T-helper 1 cell (primary cell): ENCODE measurements at places on chromosomes 12 and 14.
A peak's percentile ranks its signal among the peaks of the same experiment; 100 is the strongest.

- DNase-seq, result no peak
Observed at GRCh38 chr14:52049721-52050588, 18.9 kb downstream of the NID2 start.

- no peak for DNase-seq
Observed at GRCh38 chr12:121802485-121802842, 1.3 kb upstream of the SETD1B start.

DNA sequence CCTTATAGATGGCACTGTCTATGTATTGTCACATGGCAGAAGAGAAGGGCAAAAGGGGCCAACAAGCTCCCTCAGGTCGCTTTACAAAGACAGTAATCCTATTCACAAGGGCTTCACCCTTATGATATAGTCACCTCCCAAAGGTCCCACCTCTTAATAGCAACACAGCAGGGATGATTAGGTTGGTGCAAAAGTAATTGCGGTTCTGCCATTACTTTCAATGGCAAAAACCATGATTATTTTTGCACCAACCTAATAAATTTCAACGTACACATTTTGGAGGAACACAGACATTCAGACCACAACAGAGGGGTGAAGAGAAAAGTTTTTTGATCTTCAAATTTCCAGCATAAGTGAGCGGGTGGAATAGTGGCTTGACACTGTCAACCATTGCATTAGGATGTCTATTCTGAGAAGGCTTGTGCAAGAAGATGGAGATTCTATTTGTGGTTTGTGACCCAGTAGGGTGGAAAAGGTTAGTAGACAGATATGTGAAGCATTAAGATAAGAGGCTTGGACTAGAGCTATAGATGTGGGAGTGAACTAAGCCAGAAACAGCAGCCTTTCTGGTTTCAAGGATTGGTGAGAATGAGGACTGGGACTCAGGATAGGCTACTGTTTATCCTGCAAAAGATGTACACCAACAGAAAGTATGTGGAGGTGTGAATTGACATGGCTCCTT lies 75.5 kb upstream of the CPSF6 start:
- no peak for DNase-seq

DNA sequence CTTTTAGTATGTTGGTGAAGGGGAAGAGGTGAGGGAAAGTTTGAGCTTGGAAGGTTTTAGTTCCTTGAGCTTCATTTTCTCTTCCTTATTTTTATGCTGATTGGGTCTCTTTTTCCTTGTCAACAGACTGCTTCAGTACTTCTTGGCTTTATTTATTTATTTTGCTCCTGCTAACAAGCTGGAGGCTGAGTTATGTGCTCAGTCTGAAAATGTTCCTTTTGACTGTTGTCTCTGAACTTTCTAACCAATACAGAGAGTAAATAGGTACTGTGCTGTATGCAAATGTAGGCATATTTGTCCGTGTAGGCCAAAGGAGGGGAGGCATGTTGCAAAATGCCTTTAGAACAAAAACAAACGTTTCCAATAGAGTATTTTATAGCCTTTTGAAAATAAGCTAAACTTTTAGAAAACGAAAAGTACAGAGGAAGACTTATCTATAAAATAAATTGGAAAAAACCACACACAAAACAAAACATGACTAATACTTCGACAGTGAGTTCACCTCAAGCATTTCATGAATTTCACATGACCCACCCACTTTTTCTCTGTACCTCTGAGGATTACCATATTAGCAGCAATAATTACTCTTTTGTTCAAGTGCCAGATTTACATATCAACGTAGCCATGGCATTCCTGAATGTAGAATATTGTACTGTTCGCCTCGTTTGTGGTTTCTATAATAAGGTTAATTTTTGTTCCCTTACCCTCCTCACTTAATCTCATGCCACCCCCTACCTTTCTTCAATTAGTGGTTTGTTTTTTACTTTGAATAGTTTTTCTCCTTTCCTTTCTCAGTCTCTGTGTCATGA lies 4.7 kb upstream of the CREBL2 start:
- no peak for DNase-seq

GRCh38 chr12:56873382-56873781 lies 60.8 kb downstream of the SDR9C7 start:
- DNase-seq, result no peak

DNA sequence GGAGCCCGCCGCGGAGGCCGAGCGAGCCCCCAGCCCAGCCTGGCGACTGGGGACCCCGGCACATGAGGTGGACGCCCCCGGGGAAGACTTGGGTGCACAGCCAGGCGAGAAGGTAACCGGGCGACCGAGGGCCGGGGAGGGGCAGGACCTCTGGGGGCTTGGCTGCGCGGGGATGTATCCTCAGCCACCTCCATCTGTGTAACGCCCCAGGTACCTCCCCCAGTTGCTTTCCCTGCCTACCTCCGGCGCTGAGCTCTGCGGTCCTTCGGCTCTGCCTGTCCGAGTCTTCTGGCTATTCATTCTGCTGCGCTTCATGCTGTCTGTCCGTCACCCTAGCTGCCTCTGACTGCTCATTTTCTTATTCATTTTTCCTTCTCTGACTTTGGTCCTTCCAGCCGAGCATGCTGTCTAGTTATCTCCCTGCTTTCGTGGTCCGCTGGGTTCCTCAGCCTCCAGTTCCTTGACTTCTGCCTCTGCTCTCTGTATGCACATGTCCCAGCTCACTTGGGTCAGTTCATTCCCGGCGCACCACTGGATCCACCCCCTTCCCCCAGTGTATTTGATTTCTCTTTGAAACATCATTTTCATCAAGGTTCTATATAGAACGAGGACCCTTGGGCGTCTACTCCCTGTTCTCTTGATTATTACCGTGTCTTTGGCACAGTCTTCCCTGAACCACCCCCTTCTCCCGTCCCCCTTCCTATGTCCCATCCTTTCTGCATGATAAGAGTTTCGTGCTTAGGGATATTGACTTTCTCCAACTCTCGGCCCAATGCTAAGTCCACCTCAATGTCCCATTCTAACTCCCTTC lies 612 bp downstream of the PHC1 start:
- peak; percentile 52 for DNase-seq

DNA sequence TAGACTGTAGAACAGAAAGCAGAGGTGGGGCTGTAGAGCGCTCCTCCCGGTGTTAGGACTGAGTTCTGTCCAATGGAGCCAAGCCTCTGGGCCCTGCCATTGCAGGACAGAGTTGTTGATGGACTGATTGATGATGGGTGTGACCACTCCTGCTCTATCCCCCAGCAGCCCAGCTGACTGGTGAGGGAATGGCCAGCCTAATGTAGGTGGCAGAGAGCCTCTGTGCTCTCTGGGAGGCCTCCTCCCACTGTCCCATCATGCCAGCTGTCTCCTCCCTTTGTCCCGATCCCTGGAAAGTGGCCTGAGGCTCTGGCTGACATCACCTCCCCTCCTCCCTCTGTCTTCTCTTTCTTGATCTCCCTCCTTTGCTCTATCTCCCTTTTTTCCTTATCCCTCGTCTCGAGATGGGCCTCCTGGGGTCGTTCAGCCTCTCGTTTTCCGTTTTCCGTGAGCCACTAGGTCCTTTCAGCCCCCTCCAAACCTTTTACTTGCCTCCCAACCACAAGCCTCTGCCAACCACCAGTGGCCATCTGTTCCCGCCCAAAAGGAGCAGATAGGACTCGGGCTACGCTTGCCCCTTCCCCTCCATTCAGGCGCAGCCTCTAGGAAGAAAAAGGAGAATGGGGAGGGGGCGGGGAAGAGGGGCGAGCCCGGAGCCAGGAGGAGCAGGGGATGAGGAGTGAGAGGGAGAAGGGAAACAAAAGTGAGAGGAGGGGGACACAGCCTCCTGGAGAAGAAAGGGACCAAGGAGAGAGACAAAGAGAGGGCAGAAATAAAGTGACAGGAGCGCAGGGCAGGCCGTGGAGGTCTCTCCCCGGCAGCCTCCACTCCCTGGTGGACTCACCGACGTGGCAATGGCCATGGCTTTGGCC lies 572 bp downstream of the EFS start:
- DNase-seq, result no peak

DNA sequence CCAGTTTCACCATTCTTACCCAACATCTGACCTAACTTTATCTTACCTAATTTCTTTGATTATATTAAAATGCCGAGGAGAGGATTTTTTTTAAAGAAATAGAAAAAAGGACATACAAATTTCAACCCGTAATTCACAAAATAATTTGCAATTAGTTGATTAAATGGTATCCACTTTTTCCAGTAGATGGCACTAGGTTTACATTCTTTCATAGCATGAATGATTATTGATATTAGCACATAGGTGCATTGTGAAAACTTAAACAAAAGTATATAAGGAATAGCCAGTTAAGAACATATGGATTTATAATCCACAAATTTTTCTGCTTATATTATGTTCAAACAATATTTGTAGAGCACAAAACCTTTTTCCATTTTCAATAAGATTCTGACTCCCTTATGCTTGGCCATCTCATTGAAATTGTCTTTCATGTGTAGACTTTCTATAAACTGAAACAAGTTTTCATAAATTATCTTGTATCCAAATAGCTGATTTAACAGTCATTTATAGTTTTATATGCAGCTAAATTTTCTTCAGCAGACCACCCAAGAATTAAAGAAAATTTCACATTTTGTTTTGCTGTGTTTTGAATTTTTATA lies 35.3 kb downstream of the MSRB3 start:
- no peak for DNase-seq

DNA sequence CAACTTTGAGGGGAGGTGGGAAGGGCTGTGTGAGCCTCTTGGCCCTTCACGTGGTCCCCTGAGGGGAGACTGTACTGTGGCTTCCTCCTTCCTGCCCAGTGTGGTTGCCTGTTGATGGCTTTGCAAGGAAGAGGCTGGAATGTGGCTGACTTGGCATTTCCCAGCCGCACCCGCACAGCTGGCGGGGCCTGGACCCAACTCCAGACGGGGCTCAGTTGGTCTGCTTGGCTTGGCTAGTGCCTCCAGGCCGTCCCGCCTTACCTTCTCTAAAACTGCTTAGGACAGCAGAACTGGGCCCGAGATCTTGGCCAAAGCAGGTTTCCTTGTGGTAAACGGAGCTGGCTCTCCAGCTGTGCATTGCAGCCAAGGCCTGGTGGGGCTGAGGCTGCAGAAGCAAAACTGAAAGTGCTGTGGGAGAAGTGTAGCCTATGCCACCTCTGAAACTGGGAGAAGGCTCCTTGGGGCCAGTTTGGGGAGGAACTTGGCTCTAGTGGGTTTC lies 139.5 kb downstream of the SMOC1 start:
- DNase-seq, result no peak

GRCh38 chr12:21117995-21118394 lies 13.0 kb upstream of the SLCO1B1 start:
- no peak for DNase-seq

GRCh38 chr14:53545217-53545616 lies 392.1 kb upstream of the DDHD1 start:
- DNase-seq, result no peak

- no peak for DNase-seq
Observed at GRCh38 chr14:100019156-100019744, 46.0 kb upstream of the EVL start.

- DNase-seq, result no peak
Observed at GRCh38 chr14:67539116-67539515, 6.0 kb downstream of the PLEKHH1 start.

DNA sequence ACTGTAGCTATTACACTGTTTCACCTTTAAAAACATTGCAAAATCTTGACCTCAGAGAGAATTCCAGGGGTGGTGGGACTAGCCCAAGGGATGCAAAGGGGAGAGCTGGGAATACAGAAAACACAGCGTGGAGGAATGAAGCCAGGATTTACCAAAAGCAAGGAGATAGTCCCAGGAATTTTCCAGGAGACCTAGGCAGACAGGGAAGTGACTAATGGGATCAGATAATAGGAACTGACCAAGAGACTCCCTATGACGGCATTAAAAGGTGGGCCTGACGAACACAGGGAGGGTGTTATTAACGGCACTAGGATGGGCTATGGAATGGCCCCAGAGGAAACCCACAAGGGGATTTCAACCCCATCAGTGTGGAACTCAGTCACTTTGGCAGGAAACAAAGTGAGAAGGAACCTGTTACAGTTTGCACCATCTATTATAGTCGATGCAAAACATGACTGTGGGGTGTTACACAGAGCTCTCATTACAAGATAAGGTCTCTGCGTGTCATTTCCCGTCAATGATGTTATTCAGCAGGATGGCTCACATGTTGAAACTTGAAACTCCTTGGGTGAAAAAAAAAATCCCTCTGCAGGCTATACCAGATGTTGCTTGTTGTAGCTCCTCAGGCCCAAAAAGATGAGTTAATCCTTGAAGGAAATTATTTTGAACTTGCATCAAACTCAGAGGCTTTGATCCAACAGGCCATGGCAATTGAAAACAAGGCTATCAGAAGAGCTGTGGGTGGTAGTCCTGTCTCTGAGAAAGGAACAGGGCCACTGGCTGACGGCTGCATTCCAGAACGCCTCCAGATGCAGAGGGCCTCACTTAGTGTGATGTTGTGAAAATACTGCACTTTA lies 58.7 kb downstream of the DRAM1 start:
- DNase-seq, result no peak

DNA sequence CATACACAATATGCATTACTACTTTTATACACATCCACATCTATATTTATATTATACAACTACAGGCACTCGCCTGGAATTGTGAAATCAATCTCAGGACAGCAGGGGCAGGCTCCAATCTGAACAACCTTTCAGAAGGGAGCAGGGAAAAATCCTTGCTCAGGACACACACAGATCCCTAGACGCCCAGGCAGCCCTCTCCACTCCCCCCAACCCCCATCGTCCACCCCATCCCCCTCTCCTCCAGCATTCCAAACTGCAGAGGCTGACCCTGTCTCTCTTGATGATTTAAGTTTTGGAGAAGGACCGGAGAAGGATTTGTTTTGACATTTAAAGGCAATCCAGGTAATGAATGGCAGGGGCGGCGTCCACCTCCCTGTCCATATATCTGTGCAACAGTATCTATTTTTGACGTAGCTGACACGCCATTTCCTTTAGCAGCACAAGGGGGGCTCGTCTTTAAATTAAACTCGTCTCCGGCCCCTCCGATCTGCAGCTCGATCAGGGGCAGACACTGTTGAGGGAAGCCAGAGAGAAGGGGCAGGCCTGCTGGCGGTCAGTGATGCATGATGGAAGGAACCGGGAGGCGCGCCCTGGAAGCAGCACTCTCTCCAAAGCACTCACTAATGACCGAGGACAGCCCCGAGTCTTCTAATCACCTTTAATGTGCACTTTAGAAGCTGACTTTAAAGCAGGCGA lies 95.0 kb upstream of the TBX5 start:
- no peak for DNase-seq

DNA sequence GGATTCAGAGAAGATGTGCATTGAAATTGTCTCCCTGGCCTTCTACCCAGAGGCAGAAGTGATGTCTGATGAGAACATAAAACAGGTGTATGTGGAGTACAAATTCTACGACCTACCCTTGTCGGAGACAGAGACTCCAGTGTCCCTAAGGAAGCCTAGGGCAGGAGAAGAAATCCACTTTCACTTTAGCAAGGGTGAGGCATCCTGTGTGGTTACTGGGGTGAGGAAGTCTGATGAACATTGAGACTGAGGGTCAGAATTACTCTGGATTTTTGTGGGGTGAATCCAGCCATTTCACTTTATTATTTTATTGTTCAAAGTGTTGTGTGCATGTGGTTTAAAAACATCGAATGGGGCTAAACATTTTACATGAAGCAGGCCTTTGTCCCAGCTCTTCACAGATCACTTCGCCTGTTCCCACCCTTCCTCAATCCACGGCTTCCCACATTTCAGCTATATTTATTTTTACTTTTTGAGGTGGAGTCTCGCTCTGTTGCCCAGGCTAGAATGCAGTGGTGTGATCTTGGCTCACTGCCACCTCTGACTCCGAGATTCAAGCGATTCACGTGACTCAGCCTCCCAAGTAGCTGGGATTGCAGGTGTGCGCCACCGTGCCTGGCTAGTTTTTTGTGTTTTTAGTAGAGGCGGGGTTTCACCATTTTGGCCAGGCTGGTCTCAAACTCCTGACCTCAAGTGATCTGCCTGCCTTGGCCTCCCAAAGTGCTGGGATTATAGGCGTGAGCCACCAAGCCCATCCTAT lies 40.6 kb downstream of the SUPT16H start:
- DNase-seq, result no peak

GRCh38 chr12:131452444-131452860 lies 258.4 kb upstream of the SFSWAP start:
- no peak for DNase-seq
